ENCODE measurements at places on chromosomes 1 and 21. TPM values are rescaled to one million over a fixed set of nuclear protein-coding genes. Genes with fewer than 3 reads are reported as not detected.
A peak's percentile ranks its signal among the peaks of the same experiment; 100 is the strongest.

The MSH4 gene
- 0.16 TPM for total RNA-seq

The SLC37A1 gene
- 0.60 TPM for total RNA-seq

The HUNK gene
- total RNA-seq, result not detected

The HSPA6 gene
- 3.0 TPM for total RNA-seq

The AGBL4 gene
- total RNA-seq, result not detected

The FOXD3 gene
- 0.29 TPM for total RNA-seq

The MASP2 gene
- total RNA-seq, result 0.09 TPM

The DENND2D gene
- total RNA-seq, result 0.36 TPM

The DVL1 gene
- total RNA-seq, result 118 TPM

The RHD gene
- total RNA-seq, result 17.8 TPM

DNA sequence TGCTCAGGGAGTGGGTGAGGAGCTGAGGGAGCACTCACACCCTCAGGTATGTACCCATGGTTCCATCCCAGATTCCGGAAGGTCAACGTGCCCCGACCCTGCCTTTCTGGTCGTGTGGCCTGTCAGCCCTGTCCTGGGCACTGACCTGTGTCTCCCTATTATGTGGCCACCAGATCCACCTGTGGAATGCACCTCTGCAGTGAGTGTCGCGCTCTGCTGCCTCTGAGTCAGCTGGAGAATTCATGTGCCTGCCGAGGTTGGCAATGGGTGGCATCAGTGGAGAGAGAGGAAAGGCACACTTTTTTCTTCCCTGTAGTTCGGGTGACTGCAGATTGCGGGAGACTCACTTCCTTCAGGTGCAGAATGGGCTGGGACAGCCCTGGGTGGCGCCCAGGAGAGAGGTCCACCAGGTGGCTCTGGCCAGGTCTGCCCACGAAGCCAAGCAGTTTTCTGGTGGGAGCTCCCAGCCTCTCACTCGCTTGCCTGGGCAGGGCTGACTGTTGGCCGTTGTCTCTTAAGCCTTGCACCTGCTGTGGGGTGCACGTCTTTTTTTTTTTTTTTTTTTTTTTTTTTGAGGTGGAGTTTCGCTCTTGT, 176.1 kb upstream of the TMEM51 start:
- H3K27ac ChIP-seq, result no peak overlapping the region
- no peak overlapping the region for H3K4me3 ChIP-seq
- no peak for DNase-seq
- H3K36me3 ChIP-seq, result no peaks in the 10 kb centered on the region
- peaks cover 4% of the 10 kb centered on the region for H3K4me1 ChIP-seq
- no peaks in the 10 kb centered on the region for H3K27me3 ChIP-seq

GRCh38 chr1:225825078-225825477, 15.2 kb downstream of the EPHX1 start:
- H3K36me3 ChIP-seq, result no peaks in the 10 kb centered on the region
- H3K27me3 ChIP-seq, result no peaks in the 10 kb centered on the region
- H3K27ac ChIP-seq, result no peak overlapping the region
- peaks cover 24% of the 10 kb centered on the region for H3K4me1 ChIP-seq

DNA sequence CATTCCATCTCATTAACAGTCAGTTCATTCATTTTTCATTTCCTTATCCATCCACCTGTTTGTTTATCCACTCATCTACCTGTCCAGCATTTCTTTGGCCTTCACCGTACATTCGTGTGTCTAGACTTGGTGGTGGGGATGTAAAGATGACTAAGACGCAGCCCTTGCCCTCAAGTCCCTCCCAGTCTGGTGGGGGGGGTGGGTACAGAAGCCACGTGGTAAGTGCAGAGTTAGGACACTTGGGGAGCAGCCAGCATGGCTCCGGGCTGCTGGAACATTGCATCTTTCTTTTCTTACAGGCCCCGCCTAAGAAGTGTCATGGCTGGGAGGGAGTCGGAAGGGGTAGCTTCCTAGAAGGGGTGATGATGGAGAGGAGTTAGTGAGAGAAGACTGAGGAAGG, 17.2 kb downstream of the KIF26B start:
- no peaks in the 10 kb centered on the region for H3K4me1 ChIP-seq
- H3K27ac ChIP-seq, result no peak overlapping the region
- no peak overlapping the region for H3K4me3 ChIP-seq
- H3K36me3 ChIP-seq, result no peaks in the 10 kb centered on the region
- DNase-seq, result no peak

- no peaks in the 10 kb centered on the region for H3K4me1 ChIP-seq
- H3K27me3 ChIP-seq, result peaks cover 2% of the 10 kb centered on the region
- H3K4me3 ChIP-seq, result no peak overlapping the region
- no peak for DNase-seq
Measured at GRCh38 chr1:94729267-94729666, 90.9 kb upstream of the SLC44A3 start.

DNA sequence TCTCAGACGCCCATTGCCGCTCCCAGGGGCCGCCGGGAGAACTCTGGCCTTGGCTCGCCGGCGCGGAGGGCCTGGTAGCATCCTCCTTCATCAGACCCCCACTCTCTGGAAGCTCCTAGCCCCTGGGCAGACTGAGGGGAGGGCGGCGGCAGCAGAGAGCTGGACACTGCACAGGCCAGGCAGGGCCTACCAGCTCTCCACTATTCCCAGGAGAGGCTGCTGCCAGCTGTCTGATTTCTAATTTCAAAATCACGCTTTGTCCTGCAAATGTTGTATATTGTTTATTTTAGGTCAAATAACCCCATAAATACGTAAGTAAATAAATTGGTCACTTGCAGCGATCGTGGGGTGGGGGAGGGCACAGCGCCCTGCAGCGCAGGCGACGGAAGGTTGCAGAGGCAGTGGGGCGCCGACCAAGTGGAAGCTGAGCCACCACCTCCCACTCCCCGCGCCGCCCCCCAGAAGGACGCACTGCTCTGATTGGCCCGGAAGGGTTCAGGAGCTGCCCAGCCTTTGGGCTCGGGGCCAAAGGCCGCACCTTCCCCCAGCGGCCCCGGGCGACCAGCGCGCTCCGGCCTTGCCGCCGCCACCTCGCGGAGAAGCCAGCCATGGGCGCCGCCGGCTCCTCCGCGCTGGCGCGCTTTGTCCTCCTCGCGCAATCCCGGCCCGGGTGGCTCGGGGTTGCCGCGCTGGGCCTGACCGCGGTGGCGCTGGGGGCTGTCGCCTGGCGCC, at the start of gene MTARC1:
MTARC1 (plus strand) TSS at position 577 of the 732 bp plus-strand sequence; CDS start at position 609, 32 bp downstream.
- no peak within 1 kb of the TSS for H3K4me3 ChIP-seq
- no peak for DNase-seq
- no peaks in the 10 kb centered on the region for H3K4me1 ChIP-seq

GRCh38 chr1:76109404-76109803, 34.9 kb downstream of the ST6GALNAC3 start:
- no peaks in the 10 kb centered on the region for H3K36me3 ChIP-seq
- no peaks in the 10 kb centered on the region for H3K4me1 ChIP-seq
- DNase-seq, result no peak
- no peaks in the 10 kb centered on the region for H3K27me3 ChIP-seq

DNA sequence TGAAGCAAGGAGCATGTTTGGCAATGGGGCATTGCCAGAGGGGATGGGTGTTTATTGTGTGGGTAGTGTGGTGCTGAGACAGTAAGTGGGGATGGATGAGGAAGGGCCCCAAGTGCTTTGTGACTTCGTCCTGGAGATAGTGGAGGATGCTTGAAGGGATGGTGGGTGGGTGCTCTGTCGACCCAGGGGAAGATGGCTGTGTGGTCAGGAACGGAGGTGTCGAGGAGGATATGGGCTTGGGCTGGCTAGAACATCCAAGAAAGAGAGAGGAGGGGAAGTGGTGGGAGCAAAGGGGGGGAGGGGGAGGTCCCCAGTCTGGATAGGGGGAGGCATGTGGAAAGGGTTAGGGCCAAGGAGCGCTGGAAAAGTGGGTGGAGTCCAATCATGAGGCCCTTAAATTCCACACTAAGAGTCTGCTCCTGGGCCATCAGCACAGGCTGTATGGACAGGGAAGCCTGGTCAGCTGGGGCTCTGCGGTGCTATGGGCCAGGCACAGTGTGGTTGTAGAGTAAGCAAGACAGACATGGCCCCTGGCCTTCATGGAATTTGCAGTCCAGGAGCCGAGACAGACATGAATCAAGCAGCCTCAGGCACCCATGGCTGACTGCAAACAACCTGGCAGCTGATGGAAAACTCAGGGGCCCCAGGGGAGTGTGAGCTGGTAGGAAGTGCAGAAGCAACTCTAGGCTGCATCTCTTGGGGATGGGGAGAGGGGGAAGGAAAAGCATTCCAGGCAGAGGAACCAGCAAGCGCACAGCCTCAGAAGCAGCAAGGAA, 36.3 kb downstream of the EDN2 start:
- H3K36me3 ChIP-seq, result no peaks in the 10 kb centered on the region
- H3K4me1 ChIP-seq, result no peaks in the 10 kb centered on the region
- no peak overlapping the region for H3K4me3 ChIP-seq
- DNase-seq, result no peak
- no peak overlapping the region for H3K27ac ChIP-seq
- peaks cover 28% of the 10 kb centered on the region for H3K27me3 ChIP-seq

- peak; percentile 86 for DNase-seq
- no peak overlapping the region for H3K4me3 ChIP-seq
- H3K4me1 ChIP-seq, result peaks cover 55% of the 10 kb centered on the region
- H3K27ac ChIP-seq, result peak overlapping the region; percentile 32
- H3K27me3 ChIP-seq, result no peaks in the 10 kb centered on the region
- no peaks in the 10 kb centered on the region for H3K36me3 ChIP-seq
Measured at GRCh38 chr1:201885531-201886075, 3.1 kb upstream of the SHISA4 start.

DNA sequence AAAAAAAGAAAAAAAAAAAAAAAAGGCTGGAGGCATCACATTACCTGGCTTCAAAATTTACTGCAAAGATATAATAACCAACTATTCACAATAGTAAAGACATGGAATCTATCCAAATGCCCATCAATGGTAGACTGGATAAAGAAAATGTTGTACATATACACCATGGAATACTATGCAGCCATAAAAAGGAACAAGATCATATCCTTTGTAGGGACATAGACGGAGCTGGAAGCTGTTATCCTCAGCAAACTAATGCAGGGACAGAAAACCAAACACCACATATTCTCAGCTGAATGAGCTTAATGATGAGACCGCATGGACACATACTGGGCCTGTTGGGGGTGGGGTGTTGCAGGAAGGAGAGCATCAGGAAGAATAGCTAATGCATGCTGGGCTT, 330.5 kb downstream of the SRGAP2C start:
- H3K4me3 ChIP-seq, result no peak overlapping the region
- H3K4me1 ChIP-seq, result no peaks in the 10 kb centered on the region
- no peaks in the 10 kb centered on the region for H3K36me3 ChIP-seq
- H3K27ac ChIP-seq, result no peak overlapping the region
- DNase-seq, result no peak
- peaks cover 9% of the 10 kb centered on the region for H3K27me3 ChIP-seq

DNA sequence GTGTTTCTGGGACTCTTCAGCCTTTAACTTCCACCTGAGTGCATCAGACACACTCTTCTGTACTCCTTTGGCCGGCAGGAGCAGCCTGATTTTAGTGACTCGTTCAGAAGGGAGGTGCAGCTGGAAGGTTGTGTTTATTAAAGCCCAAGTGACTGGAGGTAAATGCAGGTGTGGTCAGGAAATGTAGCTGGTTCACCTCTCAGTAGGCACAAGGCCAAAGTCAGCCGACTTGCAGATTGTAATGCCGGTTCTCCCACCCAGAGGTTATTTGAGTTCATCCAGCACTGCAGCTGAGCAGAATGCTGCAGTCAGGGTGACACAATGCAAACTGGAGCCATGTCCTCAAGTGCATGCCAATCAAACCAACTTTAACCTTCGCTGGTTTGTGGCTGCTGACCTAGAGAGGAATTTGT, 91.5 kb downstream of the SPATA46 start:
- no peak for DNase-seq
- peaks cover 25% of the 10 kb centered on the region for H3K27me3 ChIP-seq
- no peak overlapping the region for H3K4me3 ChIP-seq

DNA sequence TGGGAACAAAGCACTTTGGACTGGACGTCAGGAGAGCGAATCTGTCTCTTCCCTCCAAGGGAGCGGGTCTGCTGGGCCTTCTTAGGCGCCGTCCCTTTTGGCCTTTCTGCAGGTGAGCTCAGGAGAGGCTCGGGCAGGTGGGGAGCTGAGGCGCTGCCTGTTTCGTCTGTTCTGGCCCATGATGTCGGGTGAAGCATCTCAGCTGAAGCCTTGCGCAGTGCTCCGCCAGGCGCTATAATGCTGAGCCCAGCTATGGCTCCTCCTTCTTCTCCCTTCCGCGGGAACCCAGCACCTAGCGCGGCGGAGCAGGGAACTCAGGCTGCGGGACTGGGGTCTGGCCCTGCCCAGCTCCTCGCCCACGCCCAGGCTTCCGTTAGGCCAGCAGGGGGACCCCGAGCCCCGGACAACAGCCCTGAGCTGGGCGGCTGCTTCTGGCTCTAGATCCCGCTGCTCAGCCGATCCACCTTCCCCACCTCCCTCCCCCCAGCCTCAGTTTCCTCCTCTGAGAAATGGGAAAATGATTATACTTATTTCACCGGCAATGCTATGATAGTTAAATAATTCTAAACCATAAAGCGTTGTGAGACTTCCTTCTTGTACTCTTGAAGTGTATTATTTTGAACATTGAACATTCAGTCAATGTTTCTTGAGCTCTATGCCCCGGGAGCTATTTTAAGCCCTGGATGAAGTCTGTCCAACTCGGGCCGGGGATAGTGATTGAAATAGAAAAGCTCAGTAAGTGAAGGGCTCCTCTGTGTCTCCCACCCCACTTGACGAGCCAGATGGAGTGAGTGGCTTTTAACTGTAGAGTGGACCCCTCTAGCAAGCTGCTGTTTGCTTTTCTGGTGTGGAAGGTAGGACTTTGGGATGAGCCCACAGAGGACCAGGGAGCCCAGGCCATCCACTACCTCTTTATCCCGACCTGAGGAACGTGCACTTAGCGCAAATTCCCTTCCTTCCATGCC, 9.6 kb upstream of the ADORA1 start:
- DNase-seq, result peak; percentile 96
- no peak overlapping the region for H3K4me3 ChIP-seq
- H3K4me1 ChIP-seq, result peaks cover 5% of the 10 kb centered on the region
- H3K36me3 ChIP-seq, result no peaks in the 10 kb centered on the region

DNA sequence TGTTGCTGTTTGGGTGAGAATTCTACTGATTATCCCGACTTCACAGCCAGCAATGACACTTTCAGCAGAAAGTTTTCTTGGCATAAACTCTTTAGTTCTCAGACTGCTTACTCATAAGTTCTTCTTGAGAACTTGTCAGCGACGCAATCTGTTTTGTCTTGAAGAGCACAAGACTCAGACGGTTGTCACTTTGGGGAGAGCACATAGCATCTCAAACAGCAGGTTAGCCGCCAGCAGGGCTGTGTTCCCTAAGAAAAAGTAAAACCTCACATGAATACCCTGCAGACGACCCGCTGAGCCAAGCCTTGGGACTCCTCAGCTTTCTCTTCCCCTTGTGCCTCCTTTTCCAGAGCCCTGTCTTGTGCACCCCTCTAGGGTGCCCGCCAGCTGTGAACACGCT, 11.4 kb downstream of the AGMAT start:
- peaks cover 3% of the 10 kb centered on the region for H3K4me1 ChIP-seq
- no peak for DNase-seq
- H3K4me3 ChIP-seq, result no peak overlapping the region
- H3K27ac ChIP-seq, result no peak overlapping the region
- H3K36me3 ChIP-seq, result peaks cover 26% of the 10 kb centered on the region

DNA sequence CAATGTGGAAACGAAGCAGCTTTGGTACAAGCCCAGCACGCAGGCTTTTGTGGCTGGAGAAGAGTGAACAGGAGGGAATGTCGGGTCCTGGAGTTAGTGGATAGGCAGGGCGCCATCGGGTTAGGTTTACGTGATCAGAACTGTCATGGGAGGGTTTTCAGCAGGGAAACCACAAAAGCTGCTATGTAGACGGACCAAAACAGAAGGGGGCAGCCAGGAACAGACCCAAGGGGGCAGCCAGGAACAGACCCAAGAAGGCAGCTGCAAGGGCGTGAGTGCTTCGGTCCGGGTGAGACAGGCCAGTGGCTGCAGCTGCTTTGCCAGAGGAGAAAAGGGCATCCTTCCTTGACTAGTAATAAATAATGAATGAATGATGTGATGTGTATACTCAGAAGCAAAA, 77.5 kb upstream of the KIF1B start:
- no peaks in the 10 kb centered on the region for H3K4me1 ChIP-seq
- H3K27me3 ChIP-seq, result no peaks in the 10 kb centered on the region
- peaks cover 84% of the 10 kb centered on the region for H3K36me3 ChIP-seq
- DNase-seq, result no peak
